ENCODE measurements at places on chromosomes 12 and 14.

DNA sequence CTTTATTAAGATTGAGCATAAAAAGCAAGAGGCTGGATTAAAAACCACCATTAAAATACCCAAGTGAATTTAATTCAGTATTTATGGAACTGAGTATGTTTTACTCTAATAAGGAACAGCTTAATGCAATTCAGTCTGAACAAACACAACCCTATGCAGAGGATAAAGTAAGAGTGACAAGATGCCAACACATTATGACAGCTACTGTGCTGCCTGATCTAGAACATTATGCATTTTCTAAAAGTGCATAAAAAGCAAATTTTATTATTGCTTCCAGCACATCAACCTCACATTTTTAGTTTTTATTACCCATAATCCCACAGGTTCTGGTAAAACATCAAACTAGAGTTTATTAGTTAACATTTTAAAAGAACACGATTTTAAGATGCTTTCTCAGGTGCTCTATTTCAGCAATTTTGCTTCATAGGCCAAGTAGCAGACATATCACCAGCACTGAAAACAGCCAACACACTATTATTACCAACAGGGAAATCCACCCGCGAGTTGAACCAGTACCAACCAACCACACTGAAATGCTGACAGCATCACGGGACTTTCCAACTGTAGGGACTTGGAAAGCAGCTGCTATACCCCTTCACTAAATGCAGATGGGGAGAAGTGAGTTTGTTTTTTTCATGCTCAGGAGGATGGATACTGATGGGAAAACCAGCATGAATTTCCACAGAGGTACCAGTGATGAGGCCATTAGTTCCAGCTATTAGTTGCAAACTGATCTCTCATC, 372.1 kb downstream of the KCNH5 start:
- DNase-seq, result no peak

DNA sequence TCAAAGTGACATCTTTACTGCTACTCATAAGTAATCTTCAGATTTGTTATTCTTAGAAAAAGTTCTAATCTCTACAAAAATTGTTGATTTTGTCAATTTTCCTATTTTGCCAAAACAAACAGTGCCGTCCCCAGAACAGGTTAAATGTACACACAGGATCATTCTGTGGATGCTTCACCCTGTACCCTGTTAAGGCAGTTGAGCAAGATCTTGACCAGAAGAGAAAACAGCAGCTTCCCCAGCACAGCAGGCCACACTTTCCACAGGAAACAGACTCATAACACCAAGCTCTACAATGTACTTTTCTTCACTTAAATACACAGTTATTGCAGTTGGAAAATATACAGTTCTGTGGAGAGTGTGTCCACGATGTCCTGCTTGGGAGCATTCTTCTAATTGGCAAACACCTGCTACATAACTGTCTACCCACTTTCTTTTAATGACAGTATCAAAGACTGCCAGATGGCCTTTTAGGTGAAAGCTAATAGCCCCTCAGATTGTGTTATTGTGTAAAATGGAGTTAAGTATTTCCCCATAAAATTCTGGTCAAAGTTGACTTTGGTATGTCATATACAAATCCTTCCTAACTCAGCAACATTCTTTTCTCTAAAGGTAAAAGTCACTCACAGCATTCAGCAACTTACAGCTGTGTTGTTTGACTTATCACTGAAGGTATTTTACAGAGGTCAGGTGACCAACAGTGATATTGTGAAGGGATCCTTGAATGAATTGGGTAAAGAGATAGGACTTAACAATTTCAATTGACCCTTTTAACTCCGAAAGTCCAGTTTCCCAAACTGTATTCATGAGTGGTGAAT, 77.0 kb downstream of the SEC23A start:
- no peak for DNase-seq

DNA sequence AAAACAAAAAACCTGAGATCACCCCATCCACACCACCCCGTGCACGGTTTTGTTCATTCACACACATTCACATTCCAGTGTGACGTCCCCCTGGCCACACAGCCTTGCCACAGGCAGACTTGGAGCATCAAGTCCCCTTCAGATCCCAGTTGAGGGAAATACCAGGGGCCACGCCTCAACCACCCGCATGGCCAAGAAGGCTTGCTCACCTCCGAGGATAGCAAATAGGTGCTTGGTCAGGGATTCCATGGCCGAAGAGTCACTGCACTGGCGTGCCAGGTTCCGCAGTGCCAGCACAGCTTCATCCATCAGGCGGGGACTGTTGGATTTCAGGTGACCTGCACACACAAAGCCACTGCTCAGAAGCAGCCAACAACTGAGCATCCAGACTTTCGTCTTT, 19.0 kb downstream of the GCN1 start:
- DNase-seq, result no peak

GRCh38 chr14:38553586-38553985, 297.7 kb upstream of the CLEC14A start:
- no peak for DNase-seq

- DNase-seq, result no peak
Observed at GRCh38 chr12:2688381-2688931, 106.3 kb upstream of the FKBP4 start.
